H9 (cell line): ENCODE measurements at places on chromosomes 7 and 10. TPM values are rescaled to one million over a fixed set of nuclear protein-coding genes. Genes with fewer than 3 reads are reported as not detected.

Gene TACC2
- total RNA-seq, result 54.8 and 58.1 TPM in 2 replicates

Gene ZNF488
- 2.9 and 3.2 TPM in 2 replicates for total RNA-seq

Gene NPFFR1
- not detected in 2 replicates for total RNA-seq

Gene WDR86
- 8.1 and 9.4 TPM in 2 replicates for total RNA-seq

GRCh38 chr10:86388119-86388704 lies 21.6 kb upstream of the GRID1 start:
- H3K4me3 ChIP-seq, result peak overlapping the region; percentile 38
- DNase-seq, result peak; percentile 52
- no peak overlapping the region for H3K27ac ChIP-seq
- no peaks in the 10 kb centered on the region for H3K27me3 ChIP-seq

DNA sequence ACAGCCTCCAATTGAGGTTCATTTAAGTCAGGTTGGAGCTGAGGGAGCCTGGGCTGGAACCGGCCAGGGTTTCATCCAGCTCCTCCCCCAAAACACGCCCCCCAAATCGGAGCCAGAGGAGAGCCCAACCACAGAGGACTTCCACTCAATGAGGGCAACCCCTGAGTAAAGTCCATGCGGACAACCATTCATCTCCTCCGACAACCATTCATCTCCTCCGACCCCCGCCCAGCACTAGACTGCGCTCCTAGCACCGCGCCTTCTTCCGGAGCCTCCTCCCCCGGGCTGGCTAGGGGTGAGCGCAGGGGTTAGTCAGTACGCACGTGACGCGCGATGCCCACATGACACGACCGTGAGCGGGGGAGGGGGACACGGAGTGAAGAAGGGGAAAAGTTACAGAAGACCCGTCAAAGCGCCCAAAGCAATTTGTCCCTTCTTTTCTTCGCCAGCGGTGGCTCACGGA lies 1.4 kb downstream of the MAGI2 start:
- peaks cover 16% of the 10 kb centered on the region; the same call in 1 of the 2 replicates for H3K27me3 ChIP-seq
- DNase-seq, result peak; percentile 86
- H3K36me3 ChIP-seq, result no peaks in the 10 kb centered on the region
- H3K27ac ChIP-seq, result no peak overlapping the region

DNA sequence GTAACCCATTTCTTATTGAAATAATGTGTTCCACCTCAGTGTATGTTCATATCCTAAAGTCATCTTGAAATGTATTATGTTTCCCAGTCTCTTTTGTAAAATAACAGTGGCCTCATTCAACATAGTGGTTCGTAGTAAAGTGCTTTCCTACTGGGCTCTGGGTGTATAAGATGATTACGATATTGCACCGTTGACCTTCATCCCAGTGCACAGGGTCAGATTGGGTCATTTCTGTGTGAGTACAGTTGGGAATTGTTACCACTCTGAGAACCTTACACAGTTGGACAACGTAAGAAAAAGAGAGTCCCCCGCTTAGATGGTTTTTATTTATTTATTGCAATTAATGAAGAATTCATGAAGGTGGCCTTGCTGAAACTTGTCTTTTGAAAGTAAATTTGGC lies 135.6 kb downstream of the CHN2 start:
- H3K4me1 ChIP-seq, result peaks cover 4% of the 10 kb centered on the region; the same call in 1 of the 2 replicates
- no peak overlapping the region for H3K4me3 ChIP-seq

GRCh38 chr10:25393621-25394020 lies 218.8 kb downstream of the GPR158 start:
- H3K27ac ChIP-seq, result no peak overlapping the region
- H3K4me1 ChIP-seq, result no peaks in the 10 kb centered on the region; the same call in 1 of the 2 replicates
- H3K36me3 ChIP-seq, result peaks cover 20% of the 10 kb centered on the region
- no peak overlapping the region for H3K4me3 ChIP-seq
- no peaks in the 10 kb centered on the region for H3K27me3 ChIP-seq
- no peak for DNase-seq

DNA sequence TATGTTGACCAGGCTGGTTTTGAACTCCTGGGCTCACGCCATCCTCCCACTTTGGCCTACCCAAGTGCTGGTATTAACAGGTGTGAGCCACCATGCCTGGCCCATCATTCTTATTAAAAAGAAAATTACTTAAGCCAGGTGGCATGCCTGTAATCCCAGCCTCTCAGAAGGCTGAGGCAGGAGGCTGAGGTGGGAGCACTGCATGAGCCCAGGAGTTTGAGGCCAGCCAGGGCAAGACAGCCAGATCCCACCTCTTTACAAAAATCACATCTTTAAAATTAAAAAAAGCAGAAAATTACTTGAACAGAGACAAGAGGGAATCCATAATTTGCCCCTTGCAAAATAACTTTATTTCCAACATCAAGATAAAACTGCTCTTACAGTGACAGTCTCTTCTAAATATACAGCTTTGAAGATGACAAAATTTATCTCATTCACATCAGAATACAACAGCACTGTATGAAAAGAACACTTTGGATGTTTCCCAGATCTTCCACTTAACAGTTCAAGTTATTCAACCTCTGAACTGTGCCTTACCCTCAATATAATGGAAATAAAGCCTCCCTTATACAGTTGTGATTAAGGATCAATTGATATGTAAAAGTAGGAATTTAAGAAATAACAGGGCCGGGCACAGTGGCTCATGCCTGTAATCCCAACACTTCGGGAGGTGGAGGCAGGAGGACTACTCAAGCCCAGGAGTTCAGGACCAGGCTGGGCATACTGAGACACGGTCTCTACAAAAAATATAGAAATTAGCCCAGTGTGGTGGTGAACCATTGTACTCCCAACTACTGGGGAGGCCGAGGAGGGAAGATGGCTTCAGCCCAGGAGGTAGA lies 10.3 kb downstream of the WAPL start:
- no peak for DNase-seq
- H3K27ac ChIP-seq, result no peak overlapping the region
- H3K27me3 ChIP-seq, result no peaks in the 10 kb centered on the region
- H3K4me3 ChIP-seq, result no peak overlapping the region
- peaks cover 4% of the 10 kb centered on the region; the same call in 1 of the 2 replicates for H3K4me1 ChIP-seq
- H3K36me3 ChIP-seq, result peaks cover 33% of the 10 kb centered on the region

DNA sequence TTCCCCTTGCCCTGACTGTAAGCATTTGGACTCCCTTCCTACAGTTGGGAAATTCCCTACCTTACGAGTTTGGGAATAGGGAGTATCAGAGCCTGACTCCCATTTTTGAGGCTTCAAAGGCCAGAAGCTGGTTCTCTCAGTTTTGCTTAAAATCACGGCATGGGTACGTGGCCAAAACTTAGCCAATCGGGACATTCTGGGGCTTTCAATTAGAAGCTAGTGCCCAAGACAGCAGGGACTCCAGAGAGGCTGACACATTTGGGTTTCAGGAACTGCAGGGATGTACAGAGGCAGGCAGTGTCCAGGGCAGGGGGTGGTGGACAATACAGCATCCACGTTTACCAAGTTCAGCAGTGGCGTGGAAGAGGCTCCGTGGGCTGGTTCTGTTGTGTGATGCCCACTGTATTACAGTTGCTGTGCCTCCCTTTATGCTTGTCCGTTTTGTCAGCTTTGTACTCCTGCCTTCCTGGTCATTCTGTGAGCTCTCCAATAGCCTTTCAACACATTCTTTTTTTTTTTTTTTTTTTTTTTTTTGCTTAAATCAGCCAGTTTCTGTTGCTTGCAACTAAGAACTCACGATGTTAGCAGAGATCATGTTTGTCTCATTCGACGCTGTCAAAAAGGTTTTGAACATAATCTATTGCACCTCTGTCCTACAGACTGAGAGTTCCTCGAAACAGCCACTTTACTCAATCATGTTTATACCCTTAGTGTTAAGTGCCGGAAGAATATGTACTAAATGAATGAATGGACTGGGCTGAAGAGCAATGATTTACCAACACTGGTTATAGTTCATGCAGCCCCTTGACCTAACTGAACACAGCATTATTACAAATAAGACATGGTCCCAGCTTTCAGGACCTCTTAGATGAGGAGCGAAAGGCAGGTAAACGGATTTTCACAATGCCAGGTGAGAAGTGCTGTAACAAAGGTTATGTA lies 1.1 kb downstream of the GGCT start:
- peaks cover 40% of the 10 kb centered on the region for H3K36me3 ChIP-seq
- H3K27me3 ChIP-seq, result no peaks in the 10 kb centered on the region
- no peak for DNase-seq
- H3K27ac ChIP-seq, result no peak overlapping the region
- H3K4me3 ChIP-seq, result peak overlapping the region; percentile 88

DNA sequence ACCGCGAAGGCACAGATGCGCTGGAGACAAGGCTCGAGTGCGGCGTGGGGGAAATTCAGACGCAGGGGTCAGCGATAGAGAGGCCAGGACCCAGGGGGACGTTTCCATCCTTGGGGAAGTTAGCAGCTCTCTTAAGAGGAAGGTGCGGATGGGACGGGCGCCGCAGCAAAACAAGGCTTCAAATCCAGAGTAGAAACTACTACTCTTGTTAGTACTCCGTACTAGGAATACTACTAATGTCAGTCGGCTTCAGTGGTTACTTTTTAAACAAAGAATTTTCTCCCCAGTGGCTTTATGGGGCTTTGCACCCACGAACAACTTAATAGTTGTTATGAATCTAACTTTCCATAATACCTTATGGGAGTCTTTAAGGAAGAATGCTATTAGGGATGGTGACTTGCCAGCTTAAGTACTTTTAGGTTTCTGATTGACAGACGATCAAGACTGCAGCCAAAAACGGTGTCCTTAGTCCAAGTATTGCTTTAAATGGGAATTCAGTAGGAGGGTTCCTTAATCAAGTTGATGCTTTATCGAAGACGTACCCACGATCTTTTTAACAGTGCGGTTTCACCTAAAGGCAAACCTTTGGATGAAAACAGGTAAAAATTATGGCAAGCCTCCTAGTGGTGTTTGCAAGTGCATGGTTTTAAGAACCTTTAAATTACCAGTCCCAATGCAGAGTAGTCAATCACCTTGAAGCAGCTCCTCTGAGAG lies 812 bp upstream of the IDE start:
- peak overlapping the region; percentile 84 for H3K4me3 ChIP-seq
- DNase-seq, result no peak
- H3K36me3 ChIP-seq, result no peaks in the 10 kb centered on the region; the same call in 2 of the 3 replicates
- H3K27ac ChIP-seq, result no peak overlapping the region

GRCh38 chr7:99665312-99666012 lies 14.3 kb downstream of the CYP3A5 start:
- DNase-seq, result no peak
- no peaks in the 10 kb centered on the region for H3K4me1 ChIP-seq
- no peak overlapping the region for H3K27ac ChIP-seq

- H3K27me3 ChIP-seq, result no peaks in the 10 kb centered on the region
- H3K36me3 ChIP-seq, result no peaks in the 10 kb centered on the region
- no peaks in the 10 kb centered on the region; the same call in 1 of the 2 replicates for H3K4me1 ChIP-seq
- no peak overlapping the region; the same call in 2 of the 3 replicates for H3K4me3 ChIP-seq
- H3K27ac ChIP-seq, result no peak overlapping the region
Measured at GRCh38 chr10:92993699-92994272, 66.8 kb upstream of the CYP26C1 start.

- H3K27me3 ChIP-seq, result no peaks in the 10 kb centered on the region
- no peak overlapping the region for H3K4me3 ChIP-seq
- no peak for DNase-seq
- no peaks in the 10 kb centered on the region for H3K36me3 ChIP-seq
- no peak overlapping the region for H3K27ac ChIP-seq
- H3K4me1 ChIP-seq, result peaks cover 3% of the 10 kb centered on the region; the same call in 1 of the 2 replicates
Measured at GRCh38 chr10:117425974-117426566, 50.8 kb upstream of the PDZD8 start.

DNA sequence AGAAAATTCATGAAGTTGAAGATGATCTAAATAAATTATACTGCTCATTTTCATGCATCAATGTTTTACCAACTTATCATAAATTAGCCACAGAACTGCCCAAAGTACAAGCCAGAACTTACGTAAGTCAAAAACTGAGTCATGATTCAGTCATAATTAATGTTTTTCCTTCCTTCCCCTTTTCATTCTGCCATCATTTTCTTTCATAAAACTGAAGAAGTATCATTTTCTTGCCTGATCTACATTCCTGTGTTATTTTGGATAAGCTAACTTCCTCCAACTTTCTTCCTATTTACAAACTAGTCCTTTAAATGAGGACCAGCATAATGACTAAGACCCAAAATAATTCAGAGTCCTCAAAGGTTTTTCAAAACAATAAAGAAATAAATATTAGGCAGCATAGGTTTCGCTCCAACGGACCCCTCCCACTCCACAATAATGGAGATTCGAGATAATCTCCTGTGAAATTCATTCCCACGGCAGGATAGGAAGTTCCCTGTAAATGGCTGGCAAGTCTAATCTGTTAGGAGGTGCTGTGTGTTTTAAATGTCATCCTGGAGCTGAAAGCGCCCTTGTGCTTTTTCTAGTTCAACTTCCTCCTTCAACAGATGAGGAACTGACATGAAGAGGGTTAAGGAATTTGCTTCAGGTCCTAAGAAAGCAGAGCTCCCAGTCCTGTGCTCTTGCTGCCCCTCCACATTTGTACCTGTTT lies 218.9 kb downstream of the DOCK4 start:
- H3K36me3 ChIP-seq, result no peaks in the 10 kb centered on the region
- no peak overlapping the region for H3K4me3 ChIP-seq
- DNase-seq, result no peak
- peaks cover 3% of the 10 kb centered on the region; the same call in 1 of the 2 replicates for H3K4me1 ChIP-seq
- no peak overlapping the region for H3K27ac ChIP-seq
- H3K27me3 ChIP-seq, result no peaks in the 10 kb centered on the region

GRCh38 chr10:27834476-27834875 lies 88.9 kb upstream of the MKX start:
- no peak overlapping the region for H3K4me3 ChIP-seq
- no peaks in the 10 kb centered on the region for H3K27me3 ChIP-seq
- no peak overlapping the region for H3K27ac ChIP-seq
- no peaks in the 10 kb centered on the region for H3K36me3 ChIP-seq

- no peak overlapping the region for H3K4me3 ChIP-seq
- H3K27ac ChIP-seq, result no peak overlapping the region
- no peak for DNase-seq
- H3K27me3 ChIP-seq, result no peaks in the 10 kb centered on the region
- no peaks in the 10 kb centered on the region for H3K36me3 ChIP-seq
Measured at GRCh38 chr10:122658356-122659049, 41.1 kb downstream of the C10orf120 start.

DNA sequence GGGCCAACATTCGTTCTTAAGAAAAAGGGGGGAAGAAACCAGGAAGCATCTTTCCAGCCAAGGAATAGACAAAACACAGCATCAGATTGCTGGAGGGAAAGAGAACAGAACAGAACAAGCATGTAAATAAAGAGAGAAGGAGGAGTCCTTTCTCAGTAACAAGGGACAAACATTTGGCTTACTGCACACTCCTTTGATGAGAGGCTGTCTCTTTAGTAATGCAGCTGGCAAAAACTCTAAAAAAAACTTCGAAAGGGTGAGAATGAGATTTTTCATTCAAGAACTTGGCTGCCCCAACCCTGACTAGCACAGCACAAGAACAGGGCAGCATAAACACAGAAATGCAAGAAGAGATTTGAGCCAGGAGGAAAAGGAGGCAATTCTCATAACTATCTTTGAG lies 38.9 kb upstream of the IL6 start:
- no peaks in the 10 kb centered on the region for H3K27me3 ChIP-seq
- no peaks in the 10 kb centered on the region for H3K36me3 ChIP-seq
- no peak overlapping the region for H3K4me3 ChIP-seq

DNA sequence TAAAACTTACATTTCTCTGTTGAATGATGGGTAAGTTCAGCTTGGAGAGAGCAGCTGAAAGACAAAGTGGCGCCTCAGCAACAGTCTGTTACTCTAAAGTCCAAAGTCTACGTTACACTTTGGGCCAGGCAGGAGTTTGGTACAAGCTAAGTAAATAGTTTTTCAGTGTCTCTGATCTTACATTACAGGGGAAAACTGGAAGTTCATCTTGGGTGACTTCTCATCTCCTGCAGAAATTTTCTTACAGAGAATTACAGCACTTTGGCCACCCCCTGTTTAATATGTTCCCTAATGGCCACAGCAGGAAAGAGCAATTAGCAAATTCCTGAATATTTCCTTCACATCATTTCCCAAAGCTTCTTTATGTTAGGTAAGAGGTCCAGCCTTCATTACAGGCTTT lies 67.1 kb downstream of the ABCC2 start:
- no peaks in the 10 kb centered on the region for H3K36me3 ChIP-seq
- peaks cover 13% of the 10 kb centered on the region for H3K4me1 ChIP-seq
- peak overlapping the region; percentile 1 for H3K27ac ChIP-seq
- DNase-seq, result no peak
- no peak overlapping the region for H3K4me3 ChIP-seq
